PC-3 (cell line): ENCODE measurements at places on chromosomes 2 and 18. TPM values are rescaled to one million over a fixed set of nuclear protein-coding genes. Genes with fewer than 3 reads are reported as not detected.

CGREF1 gene
- 18.7 and 22.6 TPM in 2 replicates for total RNA-seq

ADD2 gene
- 4.4 and 16.0 TPM in 2 replicates for total RNA-seq

DNA sequence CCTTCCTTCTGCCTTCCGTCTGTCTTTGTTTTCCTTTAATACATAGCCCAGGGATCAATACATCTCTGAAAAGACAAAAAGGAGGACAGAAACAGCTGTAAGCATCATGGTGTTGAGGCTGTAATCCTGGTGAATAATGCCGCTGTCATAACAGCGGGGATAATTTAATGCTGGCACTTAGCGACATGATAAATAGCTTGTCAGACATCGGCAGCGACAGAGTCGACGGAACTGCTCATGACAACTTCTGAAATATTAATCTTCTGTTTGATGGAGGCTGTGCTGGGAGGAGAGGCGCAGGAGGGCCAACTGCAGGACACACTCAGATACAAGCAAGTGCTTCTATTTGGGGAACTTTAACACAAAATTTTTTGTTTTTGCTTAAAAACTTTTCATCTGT is 602.2 kb downstream of the GALR1 start:
- H3K4me3 ChIP-seq, result no peak overlapping the region
- DNase-seq, result no peak
- no peaks in the 10 kb centered on the region for H3K4me1 ChIP-seq
- H3K27ac ChIP-seq, result no peak overlapping the region
- no peaks in the 10 kb centered on the region for H3K36me3 ChIP-seq

- peaks cover 13% of the 10 kb centered on the region for H3K4me1 ChIP-seq
- H3K36me3 ChIP-seq, result no peaks in the 10 kb centered on the region
- no peak overlapping the region for H3K4me3 ChIP-seq
- peak overlapping the region; percentile 55; the same call in 1 of the 2 replicates for H3K27ac ChIP-seq
Measured at GRCh38 chr18:48227206-48227605, 182.0 kb downstream of the ZBTB7C start.

- no peak for DNase-seq
- no peaks in the 10 kb centered on the region for H3K4me1 ChIP-seq
- H3K4me3 ChIP-seq, result no peak overlapping the region
Measured at GRCh38 chr18:13649397-13650390, 76.7 kb downstream of the FAM210A start.

GRCh38 chr2:41267929-41268659 is 779.7 kb upstream of the PKDCC start:
- H3K4me1 ChIP-seq, result no peaks in the 10 kb centered on the region
- no peak for DNase-seq
- no peaks in the 10 kb centered on the region for H3K36me3 ChIP-seq
- H3K27ac ChIP-seq, result no peak overlapping the region
- no peak overlapping the region for H3K4me3 ChIP-seq

DNA sequence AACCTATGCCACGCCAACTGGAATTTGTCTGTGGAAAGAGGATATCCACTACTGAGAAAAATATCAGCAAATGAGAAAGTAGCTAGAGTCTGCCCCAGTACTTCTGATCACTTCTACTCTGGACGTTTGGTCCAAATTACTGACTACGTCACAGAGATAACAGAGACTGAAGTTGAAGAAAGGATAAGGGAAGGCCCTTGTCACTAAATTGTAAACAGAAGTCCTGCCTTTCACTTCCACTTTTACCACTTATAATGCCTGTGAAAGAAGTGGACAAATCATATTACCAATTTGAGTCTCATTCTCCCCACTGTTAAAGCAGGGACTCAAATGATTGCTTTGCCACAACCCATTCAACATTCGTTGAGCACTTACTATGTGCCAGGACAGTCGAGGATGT is 173.9 kb upstream of the ERBB4 start:
- no peak overlapping the region for H3K4me3 ChIP-seq
- peak overlapping the region; percentile 53 for H3K27ac ChIP-seq
- no peak for DNase-seq

- no peaks in the 10 kb centered on the region for H3K4me1 ChIP-seq
- H3K27ac ChIP-seq, result no peak overlapping the region
- H3K27me3 ChIP-seq, result peaks cover 48% of the 10 kb centered on the region
- H3K4me3 ChIP-seq, result no peak overlapping the region
- DNase-seq, result no peak
Measured at GRCh38 chr2:107466984-107467773, 359.5 kb upstream of the RGPD4 start.
